Cerebellar nuclear complex (tissue), 1 donor: ENCODE measurements at places on chromosomes 4 and X.

DNA sequence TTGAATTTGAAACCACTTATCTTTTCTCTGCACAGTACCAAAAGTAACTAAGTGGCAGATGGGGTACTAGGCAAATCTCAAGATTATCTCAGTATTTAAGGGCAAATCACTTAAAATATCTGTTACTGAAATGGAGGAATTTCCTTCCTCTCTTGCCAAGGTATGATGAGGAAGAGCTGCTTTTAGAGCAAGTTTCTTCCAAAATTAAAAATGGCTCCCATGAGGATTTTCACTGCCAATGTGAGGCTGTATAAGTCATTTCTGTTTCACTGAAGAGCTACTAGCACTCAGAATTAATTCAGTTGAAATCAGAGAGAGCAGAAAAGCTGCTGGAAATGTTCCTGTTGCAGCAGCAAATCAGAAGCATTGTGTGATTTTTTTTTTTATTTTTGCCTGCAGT, 43.4 kb downstream of the GABRB1 start:
- DNase-seq = no peak

- no peak for DNase-seq
Observed at GRCh38 chrX:12994321-12994720, 19.4 kb downstream of the TMSB4X start.

- DNase-seq = no peak
Observed at GRCh38 chr4:56752985-56753384, 68.5 kb downstream of the SPINK2 start.

DNA sequence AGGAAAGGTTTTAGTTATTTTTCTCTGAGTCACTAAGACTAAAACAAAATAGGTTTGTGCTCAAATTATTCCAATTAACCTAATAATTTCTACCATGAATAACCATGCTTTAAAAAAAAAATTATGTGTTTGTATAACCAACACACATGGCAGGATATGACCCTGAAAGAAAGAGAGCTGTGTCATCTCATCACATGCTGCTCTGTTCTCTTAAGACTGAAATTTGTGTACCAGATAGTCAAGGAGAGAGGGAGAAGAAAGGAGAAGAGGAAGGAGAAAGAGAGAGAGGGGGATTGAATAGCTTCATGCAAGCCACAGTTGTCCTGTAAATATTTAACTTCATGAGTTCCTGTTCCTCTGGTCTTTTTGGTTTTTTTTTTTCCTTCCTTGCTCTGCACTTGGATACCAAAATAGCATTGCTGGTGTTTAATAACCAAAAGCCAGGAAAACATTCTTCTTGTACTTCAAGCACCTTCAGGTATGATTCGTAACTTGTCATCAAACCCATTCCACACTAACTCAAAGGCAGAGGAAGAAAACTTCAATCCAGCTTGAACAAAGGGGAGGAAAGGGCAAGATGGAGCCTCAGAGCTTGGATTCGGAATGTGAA, 6.4 kb upstream of the PROM1 start:
- no peak for DNase-seq

GRCh38 chr4:78766650-78767049, 9.5 kb upstream of the BMP2K start:
- no peak for DNase-seq

DNA sequence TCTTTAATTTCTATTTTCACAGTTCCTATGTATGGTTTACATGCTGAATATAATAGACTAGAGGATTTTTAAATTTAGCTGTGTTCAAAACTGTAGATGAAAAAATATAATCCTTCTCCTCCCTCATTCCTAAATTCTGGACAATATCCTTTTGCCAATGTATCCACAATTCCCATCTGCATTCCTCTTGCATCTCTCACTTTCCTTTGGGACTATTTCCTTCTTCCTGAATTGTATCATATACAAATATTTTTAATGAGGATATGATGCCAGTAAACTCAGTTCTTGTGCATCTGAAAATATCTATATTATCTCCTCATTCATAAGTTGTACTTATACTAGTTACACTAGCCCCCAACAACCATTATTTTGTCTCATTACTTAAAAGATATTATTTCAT, 46.7 kb downstream of the DDX60L start:
- DNase-seq = no peak

GRCh38 chr4:78592088-78592783, 40.7 kb downstream of the ANXA3 start:
- DNase-seq = no peak

DNA sequence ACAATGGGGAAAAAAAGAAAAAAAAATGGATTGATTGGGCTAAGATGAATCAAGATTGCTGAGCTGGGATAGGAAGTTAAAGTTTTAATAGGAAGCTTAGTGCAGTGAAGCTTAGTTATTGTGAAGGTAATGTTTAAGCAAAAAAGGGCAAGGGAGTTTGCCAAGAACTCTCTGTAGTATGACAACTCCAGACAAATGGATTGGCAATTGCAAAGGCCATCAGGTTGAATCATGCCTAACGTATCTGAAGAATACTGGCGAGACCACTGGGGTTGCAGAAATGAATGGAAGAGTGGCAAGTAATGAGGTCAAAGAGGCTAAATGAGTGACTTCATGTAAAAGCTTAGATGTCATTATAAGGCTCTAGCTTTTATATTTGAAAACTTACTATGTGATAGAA, 1654.0 kb downstream of the PCDH7 start:
- DNase-seq = no peak

DNA sequence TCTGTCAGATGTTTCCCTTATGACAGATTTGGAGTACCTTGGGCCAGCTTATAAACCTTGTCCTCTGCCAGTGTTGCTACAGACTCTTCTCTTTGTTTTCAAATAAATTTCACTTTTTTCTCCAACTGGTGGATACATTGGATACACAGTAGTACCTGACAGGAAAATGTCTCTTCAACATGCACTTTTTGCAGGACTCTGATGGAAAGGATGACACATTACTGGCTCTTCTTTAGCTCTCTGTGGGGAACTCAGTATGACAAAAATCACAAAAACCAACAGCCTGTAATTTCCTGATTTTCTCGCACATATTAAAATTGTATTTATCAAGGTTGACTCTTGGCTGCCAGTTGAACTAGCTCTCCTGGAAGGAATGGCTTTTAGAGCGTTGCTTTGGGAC, 61.3 kb upstream of the GIMD1 start:
- DNase-seq = no peak

GRCh38 chr4:37828843-37829242, 2.4 kb downstream of the PGM2 start:
- DNase-seq = no peak

GRCh38 chr4:183624548-183624947, 34.4 kb downstream of the RWDD4 start:
- no peak for DNase-seq

- DNase-seq = no peak
Observed at GRCh38 chr4:18022572-18023050, 1.1 kb upstream of the LCORL start.

- no peak for DNase-seq
Observed at GRCh38 chr4:73345399-73345975, 58.6 kb upstream of the ALB start.

DNA sequence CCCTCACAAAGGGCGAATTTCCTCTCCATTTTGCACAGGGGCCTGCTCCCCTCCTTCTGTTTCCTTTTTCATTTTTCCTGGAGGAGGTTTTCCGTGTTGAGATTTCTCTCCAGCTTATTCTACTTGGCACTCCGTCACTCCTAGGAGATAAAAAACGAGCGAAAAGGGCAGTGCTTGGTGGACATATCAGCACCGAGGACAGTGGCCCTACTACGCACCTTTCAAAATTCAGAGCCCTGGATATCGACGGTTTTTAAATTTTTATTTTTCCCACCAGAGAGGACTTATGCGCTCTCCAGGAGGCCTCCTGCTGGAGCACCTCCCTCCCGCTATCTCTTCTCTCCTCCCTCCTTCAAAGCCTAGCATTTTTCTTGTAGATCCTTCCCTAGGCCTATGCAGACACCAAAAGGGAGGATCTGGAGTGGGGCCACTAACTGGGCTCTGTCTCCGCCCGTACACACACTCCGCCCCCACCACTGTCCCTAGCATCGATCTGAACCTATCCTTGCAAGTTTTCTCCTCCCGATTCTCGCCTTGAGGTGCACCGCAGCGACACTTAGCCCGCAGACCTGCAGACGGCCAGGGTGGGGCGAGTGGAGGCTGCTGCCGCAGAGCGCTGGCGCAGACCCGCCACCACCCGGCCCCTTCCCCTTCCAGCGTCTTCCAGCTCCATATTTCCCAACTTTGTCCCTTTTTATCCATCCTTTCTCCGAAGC, 8.5 kb upstream of the TCEAL9 start:
- DNase-seq = no peak

GRCh38 chr4:55868581-55869090, 15.2 kb downstream of the EXOC1 start:
- DNase-seq = no peak

GRCh38 chr4:144711700-144712456, 65.9 kb downstream of the HHIP start:
- DNase-seq = no peak

- DNase-seq = no peak
Observed at GRCh38 chr4:14165222-14165920, 537.8 kb upstream of the BOD1L1 start.

DNA sequence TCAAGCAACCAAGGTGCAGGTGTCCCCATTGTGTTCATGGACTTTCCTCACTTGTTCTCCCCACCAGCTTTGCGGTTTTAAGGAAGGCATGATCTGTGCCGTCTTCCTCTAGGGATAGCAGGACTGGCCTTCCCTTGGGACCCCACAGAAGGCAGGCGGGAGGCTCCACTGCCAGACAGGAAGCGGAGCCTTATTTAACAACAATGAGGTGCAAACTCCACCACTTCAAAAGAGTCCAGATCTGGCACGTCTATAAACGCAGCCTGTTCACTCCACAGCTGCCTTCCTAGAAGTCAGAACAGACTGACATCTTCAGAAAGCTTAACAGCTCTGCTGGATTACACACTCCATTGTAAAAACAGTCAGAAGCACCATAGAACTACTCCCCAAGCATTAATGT, 1.7 kb upstream of the GPR143 start:
- DNase-seq = no peak

DNA sequence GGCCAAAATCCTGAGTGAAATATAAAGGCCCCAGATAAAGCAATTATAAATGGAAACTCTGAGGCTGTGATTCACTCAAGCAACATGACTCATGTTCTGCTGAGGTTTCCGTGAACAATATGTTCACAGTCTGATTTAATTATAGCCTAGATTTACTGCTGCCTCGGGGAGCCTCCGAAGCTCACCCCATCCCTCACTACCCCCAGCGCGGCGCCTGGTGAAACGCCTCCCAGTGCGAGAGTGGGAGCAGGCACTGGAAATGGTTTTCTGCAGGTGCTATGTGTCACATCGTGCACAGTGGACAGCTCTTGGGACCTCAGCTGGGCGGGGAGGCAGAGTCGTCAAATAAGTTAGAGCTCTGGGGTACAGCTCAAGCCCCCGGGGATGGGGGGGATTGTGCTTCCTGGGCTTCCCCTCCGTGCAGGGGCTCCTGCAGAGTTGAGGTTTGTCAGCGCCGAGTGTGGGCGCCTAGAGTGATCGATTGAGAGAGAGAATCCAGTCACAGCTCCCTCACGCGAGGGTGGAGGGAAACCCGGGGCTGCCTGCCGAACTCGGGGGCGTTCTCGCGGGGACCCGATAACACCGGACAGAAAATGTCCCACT, 110.6 kb downstream of the PHKA2 start:
- no peak for DNase-seq

GRCh38 chr4:104747635-104748034, 252.9 kb upstream of the CXXC4 start:
- no peak for DNase-seq

- no peak for DNase-seq
Observed at GRCh38 chrX:49934148-49934547, 11.8 kb downstream of the CLCN5 start.

DNA sequence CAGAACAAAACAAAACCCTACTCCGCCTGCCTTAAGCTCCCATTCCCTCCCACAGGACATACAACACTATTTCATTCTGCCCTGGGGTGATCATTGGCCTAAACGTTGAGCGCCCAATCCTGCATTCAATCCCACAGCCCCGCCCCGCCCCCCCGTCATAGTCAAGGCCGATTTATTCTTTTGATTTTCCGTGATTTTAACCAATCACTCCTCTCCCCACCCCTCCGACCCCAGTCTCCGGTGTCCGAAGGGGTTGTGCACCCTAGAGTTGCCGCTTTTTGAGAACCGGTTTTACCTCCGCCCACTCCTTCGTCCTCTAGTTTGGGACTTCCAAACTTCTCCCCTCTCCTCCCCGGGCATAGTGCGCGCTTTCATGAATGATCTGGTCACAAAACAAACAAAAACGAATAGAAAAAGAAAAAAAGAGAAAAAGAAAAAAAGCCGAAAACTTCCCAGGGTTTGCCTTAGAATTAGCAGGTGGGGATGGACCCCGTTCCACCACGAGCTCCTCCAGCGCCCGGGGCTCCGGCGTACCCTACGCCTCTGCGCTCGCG, 446 bp upstream of the UBE2A start:
- DNase-seq = no peak

DNA sequence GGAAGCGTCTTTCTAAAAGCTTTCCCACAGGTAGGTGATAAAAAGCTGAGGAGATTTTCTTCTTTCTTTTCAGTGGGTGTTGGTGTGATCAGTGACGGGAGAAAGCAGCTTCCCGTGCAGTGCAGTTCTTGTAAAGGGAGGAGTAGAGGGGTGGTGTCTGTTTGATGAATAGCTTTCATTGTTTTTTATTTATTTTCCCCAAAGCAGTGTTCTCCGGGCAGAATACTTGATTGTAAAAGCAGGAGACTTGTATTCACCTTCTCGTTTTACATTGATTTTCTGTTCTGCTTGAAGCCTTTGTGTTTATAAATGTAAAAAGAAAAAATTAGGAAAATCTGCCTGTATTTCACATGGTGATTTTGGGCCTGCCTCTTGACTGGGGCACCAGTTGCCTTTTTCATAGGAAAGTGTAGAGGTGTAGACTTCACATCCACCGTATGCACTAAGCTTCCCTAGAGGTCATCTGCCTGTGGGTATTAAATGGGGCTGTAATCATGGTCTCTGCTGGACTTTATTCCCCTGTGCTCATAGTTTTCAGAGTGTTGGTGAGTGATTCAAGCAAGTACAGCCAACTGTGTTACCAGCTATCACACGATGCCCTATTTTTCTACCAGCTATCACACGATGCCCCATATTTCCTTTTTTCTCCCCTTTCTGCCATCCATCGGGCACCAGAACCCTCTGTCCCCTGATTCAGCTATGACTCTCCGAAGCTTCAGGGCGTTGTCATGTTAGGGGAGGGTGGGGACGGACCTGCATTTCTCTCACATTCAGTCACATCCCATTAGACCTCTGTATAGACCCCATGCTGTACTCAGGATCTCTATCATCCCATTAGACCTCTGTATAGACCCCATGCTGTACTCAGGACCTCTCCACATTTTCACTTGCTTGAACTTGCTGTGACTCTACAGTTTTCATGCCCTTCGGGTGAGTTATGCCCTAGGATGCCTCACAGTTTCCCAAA, 526.5 kb downstream of the TRIML1 start:
- no peak for DNase-seq

DNA sequence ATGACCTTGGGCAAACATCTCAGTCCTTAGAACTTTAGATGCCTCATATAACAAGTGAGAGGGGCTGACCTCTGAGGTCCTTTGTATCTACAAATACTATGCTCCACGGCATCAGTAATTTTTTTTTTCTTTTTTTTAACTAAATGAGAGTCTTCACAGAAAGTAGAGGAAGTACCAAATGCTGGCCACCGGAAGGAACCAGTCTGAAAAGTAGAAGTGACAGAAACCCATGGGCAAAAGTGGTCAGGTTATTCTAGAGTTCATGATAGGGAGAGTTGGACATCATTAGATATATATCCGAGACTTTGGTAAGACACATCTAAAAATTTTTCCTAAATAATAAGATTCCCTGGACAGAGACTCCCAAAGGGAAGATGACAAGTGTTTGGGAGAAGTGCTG, 53.7 kb downstream of the COQ2 start:
- no peak for DNase-seq
